ENCODE measurements at places on chromosomes 5 and 9.

DNA sequence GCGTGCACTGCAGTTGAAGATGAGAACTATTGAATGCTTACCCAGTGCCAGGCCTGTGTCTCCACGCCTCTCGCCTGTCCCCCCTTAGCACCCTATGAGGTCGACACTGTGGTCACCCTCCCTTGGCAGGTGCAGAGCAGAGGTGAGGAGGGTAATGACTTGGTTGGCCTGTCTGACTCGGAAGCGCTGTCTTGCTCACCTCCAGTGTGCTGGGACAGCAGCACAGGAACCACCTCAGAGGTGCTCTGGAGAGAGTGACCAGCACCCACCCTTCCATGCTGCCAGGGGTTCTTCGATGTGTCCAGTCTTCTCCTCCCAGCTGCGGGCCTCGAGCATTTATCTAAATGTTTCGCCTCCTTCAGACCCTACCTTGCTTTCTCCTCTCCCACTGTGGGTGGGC lies 178.3 kb upstream of the IRX2 start:
- DNase-seq = no peak

DNA sequence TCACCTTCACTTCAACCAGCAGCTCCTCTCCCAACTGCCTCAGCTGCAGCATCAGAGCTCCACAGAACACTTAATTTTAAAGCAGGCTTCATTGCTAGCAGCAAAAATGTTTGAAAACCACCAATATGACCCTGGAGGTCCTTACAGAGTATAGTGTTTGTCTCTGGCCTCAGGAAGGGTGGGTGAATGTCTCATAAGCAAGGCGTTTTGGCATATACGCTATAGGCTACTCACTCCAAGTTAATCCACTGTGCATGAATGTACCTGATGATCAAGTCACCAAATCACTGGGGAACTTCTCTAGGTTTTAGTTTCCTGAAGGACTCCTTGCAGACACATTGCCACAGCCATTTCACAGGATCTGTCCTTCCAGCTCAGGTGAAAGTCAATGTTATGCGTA lies 125.3 kb downstream of the GABBR2 start:
- no peak for DNase-seq

- DNase-seq = no peak
Observed at GRCh38 chr9:80968611-80969010, 720.7 kb downstream of the TLE1 start.

GRCh38 chr5:78221964-78222451 lies 72.5 kb downstream of the AP3B1 start:
- DNase-seq = no peak

DNA sequence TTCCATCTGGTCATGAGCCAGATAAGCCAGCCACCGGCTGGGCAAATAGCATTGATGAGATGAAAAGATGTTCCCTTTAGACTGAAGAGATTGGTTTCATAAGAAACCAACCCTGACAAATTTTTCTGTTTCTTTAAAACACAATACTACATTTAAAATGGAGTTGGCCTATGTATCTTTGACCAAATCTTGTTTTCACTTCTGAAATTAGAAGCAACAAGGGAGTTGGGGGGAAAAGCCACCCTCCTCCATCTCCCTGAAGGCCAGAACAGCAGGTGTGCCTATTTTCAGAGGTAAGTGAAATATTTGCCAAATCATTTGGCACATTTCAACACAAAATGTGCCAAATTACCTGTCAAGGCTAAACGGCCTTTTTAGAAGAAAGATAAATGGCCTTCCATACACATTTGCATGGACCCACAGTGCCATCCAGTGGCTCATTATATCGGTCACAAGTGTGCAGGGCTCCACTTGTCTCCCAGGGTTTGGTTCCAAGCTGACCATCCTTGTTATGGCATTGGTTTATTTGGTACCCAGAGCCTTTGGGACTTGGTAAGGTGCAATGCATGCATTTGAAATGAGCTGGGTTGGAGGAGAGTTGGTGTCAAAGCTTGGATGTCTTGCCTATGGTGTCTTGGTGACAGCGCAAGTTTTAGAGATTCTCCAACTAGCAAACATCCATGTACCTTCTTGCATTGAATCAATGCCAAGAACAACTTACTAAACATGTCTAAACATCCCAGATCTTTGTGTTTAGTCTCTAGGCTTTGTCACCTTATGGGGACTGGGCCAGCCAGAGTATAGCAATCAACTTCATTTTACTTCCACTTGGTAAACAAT lies 372.0 kb upstream of the KIF2A start:
- DNase-seq = peak; percentile 2

DNA sequence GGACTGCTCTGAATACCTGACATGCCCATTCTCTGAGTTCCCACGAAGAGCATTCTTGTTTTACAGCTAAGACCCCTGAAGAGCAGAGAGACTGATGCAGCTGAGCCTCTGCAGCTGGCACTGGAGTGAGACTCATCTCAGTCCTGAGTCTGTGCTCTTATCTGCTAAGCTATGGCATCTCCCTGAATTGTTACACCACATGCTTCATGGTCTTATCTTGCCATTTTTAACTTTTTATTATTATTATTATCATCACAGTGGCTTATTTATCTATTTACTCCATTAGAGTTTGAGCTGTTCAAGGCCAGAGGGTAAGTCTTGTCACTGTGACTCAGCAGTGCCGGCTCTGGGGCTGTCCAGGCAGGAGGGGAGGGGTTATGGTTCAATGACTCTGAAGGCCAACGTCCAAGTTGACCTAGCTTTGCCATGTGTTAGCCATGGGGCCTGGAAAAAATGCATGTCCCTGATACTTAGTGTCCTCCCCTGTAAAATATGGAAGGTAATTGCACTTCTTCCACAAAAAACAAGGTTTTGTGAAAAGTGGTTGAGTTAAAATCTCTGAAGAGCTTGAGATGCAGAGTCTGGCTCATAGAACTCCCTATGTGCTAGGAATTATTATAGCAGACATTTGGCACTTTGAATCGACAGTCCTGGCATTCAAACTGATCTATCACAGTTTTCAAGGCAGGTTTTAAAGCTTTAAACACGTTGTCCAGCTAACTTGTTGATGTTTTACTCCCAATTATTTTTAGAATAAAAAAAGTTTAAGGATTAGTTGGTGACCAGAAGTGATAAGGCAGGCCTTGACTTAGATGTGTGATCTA lies 94.6 kb downstream of the ALDH1A1 start:
- no peak for DNase-seq

GRCh38 chr9:130636648-130637020 lies 27.8 kb upstream of the PRDM12 start:
- no peak for DNase-seq

- DNase-seq = no peak
Observed at GRCh38 chr9:110537841-110538646, 41.5 kb downstream of the SVEP1 start.

DNA sequence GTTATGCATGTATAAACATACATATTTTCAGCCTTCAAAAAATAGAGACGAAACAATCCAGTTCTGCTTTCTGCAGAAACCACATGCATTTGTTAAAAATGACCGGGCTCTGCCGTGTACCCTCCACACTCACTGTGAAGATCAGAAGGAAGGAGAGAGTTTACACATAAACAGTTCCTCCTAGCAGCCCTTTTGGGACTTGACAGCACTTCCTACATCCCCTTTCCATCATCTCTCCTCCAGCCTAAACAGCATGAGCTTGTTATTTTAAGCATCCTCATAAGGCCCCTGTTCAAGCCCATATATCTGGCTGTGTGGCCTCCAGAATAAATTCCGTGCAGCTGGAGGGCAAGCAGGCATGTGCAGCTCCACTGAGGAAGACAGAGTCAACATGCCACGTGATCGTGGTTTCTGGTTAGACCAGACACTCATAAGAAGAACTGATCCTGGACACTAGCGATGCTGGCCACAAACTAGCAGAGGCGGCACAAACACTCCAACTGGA lies 42.2 kb downstream of the NIPAL4 start:
- DNase-seq = no peak

- no peak for DNase-seq
Observed at GRCh38 chr5:14678773-14679334, 14.3 kb downstream of the OTULIN start.

- DNase-seq = no peak
Observed at GRCh38 chr5:71922584-71923106, 184.6 kb upstream of the MAP1B start.

DNA sequence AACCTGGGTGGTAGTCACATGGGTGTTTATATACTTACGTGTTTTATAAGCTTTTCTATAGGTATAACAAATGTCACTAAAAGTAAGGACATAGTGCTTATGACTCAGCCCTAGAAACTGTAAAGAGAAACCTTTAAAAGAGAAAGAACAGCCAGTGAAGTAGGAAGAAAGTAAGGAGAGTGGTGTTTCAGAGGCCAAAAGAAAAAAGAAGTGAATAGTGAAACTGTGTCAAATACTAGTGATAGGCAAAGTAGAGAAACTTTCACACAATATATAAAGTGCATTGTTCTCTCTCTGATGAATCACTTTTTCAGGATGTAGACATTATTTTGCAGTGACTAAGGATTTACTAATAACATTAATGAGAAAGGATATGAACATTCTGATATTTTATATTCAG lies 74.2 kb upstream of the SUSD1 start:
- no peak for DNase-seq

DNA sequence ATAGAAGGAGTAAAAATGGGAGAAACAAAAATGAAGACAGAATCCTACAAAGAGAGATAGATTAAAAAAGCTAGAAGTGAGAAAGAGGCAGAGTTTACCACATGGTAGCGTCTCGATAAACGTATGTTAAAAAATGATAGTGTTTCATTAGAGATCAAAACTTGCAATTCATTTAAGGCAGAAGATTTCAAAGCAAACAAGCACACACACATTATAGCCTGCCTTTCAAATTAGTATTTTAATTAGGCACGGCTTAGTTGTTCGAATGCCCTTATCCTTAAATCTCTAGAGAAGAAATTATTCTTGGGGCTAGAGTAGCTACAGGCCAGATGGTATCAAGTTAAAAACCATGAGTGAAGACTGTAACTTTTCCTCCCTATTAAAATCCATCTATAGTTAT lies 6.0 kb downstream of the STOM start:
- no peak for DNase-seq

- no peak for DNase-seq
Observed at GRCh38 chr5:41524174-41524573, 13.8 kb upstream of the PLCXD3 start.

- no peak for DNase-seq
Observed at GRCh38 chr9:92730897-92731296, 33.7 kb downstream of the BICD2 start.

DNA sequence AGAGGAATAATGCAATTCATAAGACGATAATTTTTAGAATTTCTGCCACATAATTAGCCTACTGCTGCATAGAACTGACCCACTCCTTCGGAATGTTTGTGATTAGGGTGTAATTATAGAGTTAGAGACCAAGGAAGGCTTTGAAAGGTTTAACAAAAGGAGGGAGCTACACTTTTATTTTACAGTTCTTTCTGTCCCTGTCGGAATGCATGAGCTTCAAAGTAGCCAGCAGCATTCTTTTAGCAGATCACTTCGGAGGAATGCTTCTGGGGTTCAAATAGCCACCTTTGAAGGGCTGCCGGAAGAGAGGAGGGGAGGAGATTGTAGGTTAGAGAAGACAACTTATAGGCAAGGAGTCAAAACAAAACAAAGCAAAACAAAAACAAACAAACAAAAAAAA lies 168.1 kb downstream of the GRIA1 start:
- no peak for DNase-seq

- no peak for DNase-seq
Observed at GRCh38 chr9:83200531-83200930, 137.6 kb upstream of the RASEF start.

DNA sequence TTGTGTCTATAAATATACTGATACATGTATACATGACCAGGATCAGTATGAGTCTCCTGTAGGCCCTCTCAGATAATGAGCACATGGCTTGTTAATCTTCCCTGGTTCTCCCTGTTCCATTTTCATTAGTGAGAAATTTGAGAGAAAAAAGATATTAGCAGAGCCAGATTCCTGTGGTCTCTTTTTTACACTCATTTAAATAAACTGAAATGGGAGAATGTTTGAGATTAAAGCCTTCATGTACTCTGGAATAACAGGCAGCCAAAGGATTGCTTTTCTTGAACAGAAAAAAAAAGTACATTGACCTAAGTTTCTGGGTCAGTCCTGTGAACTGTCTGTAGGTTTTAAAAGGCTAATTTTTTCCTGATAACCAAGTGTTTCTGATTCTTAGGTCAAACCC lies 44.2 kb downstream of the PWWP2A start:
- DNase-seq = no peak

DNA sequence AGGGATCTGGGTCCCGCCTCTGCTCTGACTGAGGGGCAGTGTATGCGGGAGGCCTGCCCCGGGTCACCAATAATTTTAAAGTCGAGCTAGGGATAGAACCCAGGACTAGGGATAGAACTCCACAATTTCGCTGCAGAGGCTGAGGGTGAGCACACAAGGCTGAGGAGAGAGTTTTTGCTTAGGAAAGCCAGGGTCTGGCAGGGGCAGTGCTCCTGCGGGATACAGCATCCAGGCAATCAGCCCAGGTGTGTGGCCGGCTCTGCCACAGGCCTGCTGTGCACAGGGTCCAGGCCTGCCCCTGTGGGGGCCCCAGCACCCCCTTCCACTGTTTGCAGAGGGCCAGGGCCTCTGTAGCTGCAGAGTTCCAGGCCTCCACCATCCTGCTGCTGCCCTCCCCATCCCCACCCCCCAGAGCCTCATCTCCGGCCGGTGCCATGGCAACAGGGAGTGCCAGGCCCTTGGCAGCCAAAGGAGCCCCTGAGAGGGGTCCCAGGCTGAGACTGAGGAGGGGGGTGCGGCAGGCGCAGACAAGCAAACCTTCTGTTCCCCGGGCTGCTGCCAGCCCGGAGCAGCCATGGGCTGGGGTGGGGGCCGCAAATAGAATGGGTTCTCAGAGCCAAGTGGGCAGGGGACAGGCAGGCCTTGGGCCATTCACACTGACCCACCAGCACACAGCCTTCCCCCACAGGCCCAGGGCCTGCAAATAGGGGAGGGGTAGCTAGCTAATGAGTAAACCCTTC lies 8.6 kb downstream of the PDGFRB start:
- no peak for DNase-seq

Data from NCI-H510A (cell line).